ENCODE measurements at places on chromosomes 2 and 18. TPM values are rescaled to one million over a fixed set of nuclear protein-coding genes. Genes with fewer than 3 reads are reported as not detected.

GRCh38 chr2:21265752-21266151 is 142.0 kb downstream of the TDRD15 start:
- no peak overlapping the region for H3K4me3 ChIP-seq
- no peak overlapping the region for H3K27ac ChIP-seq
- no peaks in the 10 kb centered on the region for H3K27me3 ChIP-seq
- DNase-seq, result no peak
- H3K36me3 ChIP-seq, result no peaks in the 10 kb centered on the region

GRCh38 chr18:57057890-57058289 is 89.0 kb upstream of the BOD1L2 start:
- no peaks in the 10 kb centered on the region for H3K27me3 ChIP-seq
- DNase-seq, result no peak
- no peaks in the 10 kb centered on the region for H3K36me3 ChIP-seq

- no peaks in the 10 kb centered on the region for H3K27me3 ChIP-seq
- H3K27ac ChIP-seq, result peak overlapping the region; percentile 47
- H3K36me3 ChIP-seq, result no peaks in the 10 kb centered on the region
- DNase-seq, result peak; percentile 73
These were observed 2.3 kb upstream of the ALKAL2 start for GRCh38 chr2:290090-290722.

GRCh38 chr2:171167352-171167997 is 6.8 kb upstream of the TLK1 start:
- H3K36me3 ChIP-seq, result no peaks in the 10 kb centered on the region
- DNase-seq, result no peak
- H3K27me3 ChIP-seq, result no peaks in the 10 kb centered on the region
- no peak overlapping the region for H3K4me3 ChIP-seq
- no peak overlapping the region for H3K27ac ChIP-seq

- no peaks in the 10 kb centered on the region for H3K36me3 ChIP-seq
- peaks cover 13% of the 10 kb centered on the region for H3K4me1 ChIP-seq
- no peaks in the 10 kb centered on the region for H3K27me3 ChIP-seq
- no peak overlapping the region for H3K4me3 ChIP-seq
- no peak overlapping the region for H3K27ac ChIP-seq
These were observed 2.9 kb upstream of the COQ10B start for GRCh38 chr2:197450465-197450864.

DNA sequence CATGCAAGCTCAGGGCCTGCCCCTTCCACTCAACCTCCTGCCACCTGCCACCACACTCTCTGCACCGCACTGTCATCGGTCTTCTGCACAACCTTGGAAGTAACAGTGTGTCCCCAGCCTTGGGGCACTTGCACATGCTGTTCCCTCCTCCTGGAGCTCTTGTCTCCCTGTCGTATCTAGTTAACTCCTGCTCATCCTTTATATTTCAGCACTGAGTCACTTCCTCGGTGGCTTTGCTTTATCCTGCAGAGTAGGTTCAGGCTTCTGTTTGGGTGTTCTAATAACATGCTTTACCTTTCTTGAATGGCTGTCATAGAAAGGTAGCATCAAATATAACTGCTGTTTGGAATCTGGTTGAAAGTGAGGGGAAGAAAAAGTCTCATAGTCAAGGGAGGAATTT is 25.3 kb downstream of the PAX8 start:
- no peaks in the 10 kb centered on the region for H3K36me3 ChIP-seq
- no peaks in the 10 kb centered on the region for H3K27me3 ChIP-seq
- DNase-seq, result no peak
- no peak overlapping the region for H3K4me3 ChIP-seq
- peaks cover 17% of the 10 kb centered on the region for H3K4me1 ChIP-seq

The ANKRD30B gene
- not detected for total RNA-seq

The DUSP2 gene
- 21.0 TPM for total RNA-seq

GRCh38 chr2:64914735-64915509 is 74.3 kb upstream of the SLC1A4 start:
- DNase-seq, result no peak
- H3K27ac ChIP-seq, result no peak overlapping the region
- no peaks in the 10 kb centered on the region for H3K4me1 ChIP-seq
- H3K36me3 ChIP-seq, result no peaks in the 10 kb centered on the region
- no peaks in the 10 kb centered on the region for H3K27me3 ChIP-seq

DNA sequence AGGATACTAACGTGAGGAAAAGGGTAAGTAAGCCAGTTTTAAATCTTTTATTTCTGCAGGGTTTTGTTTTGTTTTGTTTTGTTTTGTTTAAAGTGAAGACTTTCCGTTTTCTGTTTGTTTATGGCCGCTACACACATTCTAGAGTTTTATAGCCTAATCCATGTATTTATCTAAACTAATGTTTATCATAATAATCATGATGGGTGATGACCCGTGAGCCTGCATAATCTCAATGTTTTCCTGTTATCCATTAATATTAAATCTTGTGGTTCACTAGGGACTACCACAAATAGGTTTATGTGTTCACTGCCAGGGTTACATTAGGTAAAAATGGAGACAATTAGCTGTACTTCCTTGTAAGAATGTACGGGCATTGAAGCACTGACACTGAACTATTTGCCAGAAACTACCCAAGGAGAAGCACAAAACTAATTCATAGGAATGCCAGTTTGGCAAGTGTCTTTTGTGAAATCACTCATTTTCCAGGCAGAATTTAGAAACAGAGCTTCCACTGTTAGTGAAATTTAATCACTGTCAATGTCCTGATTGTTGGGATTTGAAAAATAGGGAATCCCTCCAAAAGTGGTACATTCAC is 574.8 kb downstream of the LRP1B start:
- no peaks in the 10 kb centered on the region for H3K4me1 ChIP-seq
- DNase-seq, result no peak
- H3K4me3 ChIP-seq, result no peak overlapping the region
- H3K27ac ChIP-seq, result no peak overlapping the region
- H3K36me3 ChIP-seq, result no peaks in the 10 kb centered on the region

GRCh38 chr2:15641530-15641982 is 49.9 kb downstream of the DDX1 start:
- H3K4me1 ChIP-seq, result peaks cover 8% of the 10 kb centered on the region
- H3K27me3 ChIP-seq, result no peaks in the 10 kb centered on the region
- no peak overlapping the region for H3K4me3 ChIP-seq

The HOXD4 gene
- not detected for total RNA-seq

GRCh38 chr2:178917555-178917954 is 110.3 kb upstream of the TTN start:
- no peak overlapping the region for H3K4me3 ChIP-seq
- H3K4me1 ChIP-seq, result peaks cover 6% of the 10 kb centered on the region

- peaks cover 3% of the 10 kb centered on the region for H3K4me1 ChIP-seq
- no peaks in the 10 kb centered on the region for H3K36me3 ChIP-seq
- DNase-seq, result peak; percentile 19
- H3K4me3 ChIP-seq, result no peak overlapping the region
- no peaks in the 10 kb centered on the region for H3K27me3 ChIP-seq
- no peak overlapping the region for H3K27ac ChIP-seq
These were observed 5.8 kb upstream of the PRELID3A start for GRCh38 chr18:12401881-12402280.

The GALNT5 gene
- total RNA-seq, result 23.0 TPM

The CERKL gene
- total RNA-seq, result 1.9 TPM

GRCh38 chr2:200484934-200485333 is 24.9 kb downstream of the KCTD18 start:
- H3K27me3 ChIP-seq, result no peaks in the 10 kb centered on the region
- no peak overlapping the region for H3K27ac ChIP-seq
- H3K36me3 ChIP-seq, result peaks cover 7% of the 10 kb centered on the region
- no peak for DNase-seq

DNA sequence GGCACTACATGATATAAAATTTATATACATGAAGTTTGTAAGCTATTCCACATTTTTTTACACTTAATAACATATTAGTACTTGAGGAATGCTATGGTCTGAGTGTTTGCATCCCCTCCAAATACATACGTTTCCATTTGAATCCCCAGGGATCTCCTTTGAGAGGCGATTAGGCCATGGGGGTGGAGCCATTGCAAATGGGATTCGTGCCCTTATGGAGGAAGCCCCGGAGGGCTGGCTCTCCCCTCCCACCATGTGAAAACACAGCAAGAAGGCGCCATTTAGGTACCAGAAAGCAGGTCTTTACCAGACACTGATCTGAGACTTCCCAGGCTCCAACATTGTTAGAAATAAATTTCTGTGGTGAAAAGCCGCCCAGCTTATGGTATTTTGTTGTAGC is 20.8 kb upstream of the MBP start:
- no peaks in the 10 kb centered on the region for H3K36me3 ChIP-seq
- H3K4me3 ChIP-seq, result no peak overlapping the region
- DNase-seq, result no peak
- H3K27me3 ChIP-seq, result no peaks in the 10 kb centered on the region
- H3K4me1 ChIP-seq, result no peaks in the 10 kb centered on the region

DNA sequence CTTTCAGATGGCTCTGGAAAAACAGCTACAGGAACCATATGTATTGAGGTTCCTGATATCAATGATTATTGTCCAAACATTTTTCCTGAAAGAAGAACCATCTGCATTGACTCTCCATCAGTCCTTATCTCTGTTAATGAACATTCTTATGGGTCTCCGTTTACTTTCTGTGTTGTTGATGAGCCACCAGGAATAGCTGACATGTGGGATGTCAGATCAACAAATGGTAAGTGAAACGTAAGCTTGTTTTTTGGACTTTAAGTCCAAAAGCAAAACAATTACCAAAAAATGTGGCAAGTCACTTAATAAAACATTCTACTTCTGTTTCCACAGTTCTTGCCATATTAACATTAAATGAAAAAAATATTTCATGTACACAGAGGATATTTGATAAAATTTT is 26.8 kb downstream of the DSG4 start:
- DNase-seq, result no peak
- H3K4me1 ChIP-seq, result no peaks in the 10 kb centered on the region
- H3K4me3 ChIP-seq, result no peak overlapping the region
- H3K27ac ChIP-seq, result no peak overlapping the region
- H3K36me3 ChIP-seq, result no peaks in the 10 kb centered on the region

DNA sequence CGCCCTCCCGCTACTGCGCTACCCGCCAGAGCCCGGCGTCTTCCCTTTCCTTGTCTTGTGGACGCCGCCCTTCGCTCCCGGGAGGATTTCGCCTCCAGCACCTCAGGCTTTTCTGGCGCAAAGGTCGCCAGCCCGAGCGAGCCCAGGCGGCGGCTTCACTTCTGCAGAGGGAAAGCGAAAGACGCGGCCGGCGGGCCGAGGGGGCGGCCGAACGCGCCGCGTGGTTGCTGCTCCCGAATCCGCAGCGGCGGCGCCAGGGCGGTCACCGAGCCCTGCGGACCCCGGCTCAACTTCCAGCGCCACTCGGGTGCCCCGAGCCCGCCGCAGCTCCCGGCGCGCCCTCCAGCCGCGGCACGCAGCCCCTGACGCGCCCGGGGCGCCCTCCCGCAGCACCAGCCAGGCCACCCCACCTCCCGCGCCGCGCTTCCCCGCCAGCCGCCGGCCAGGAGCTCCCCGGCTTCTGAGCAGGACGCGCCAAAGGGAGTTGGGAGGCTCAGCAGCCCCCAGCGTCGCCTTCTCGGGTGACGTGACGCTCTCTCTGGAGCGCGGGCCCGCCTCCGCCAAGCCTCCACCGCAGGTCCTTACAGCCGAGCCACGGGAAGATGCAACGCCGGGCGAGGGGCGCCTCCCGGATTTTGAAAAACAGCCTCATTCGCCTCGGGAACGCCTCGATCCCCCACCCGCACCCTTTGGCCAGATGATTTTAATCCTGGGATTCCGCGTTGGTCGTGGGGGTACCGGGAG is 84.9 kb upstream of the EPB41L3 start:
- peak overlapping the region; percentile 61 for H3K4me3 ChIP-seq
- DNase-seq, result peak; percentile 34
- peaks cover 12% of the 10 kb centered on the region for H3K4me1 ChIP-seq

GRCh38 chr2:15595936-15596335 is 4.3 kb downstream of the DDX1 start:
- no peak for DNase-seq
- peaks cover 27% of the 10 kb centered on the region for H3K36me3 ChIP-seq
- no peak overlapping the region for H3K4me3 ChIP-seq
- H3K27me3 ChIP-seq, result no peaks in the 10 kb centered on the region
- H3K4me1 ChIP-seq, result peaks cover 24% of the 10 kb centered on the region
- H3K27ac ChIP-seq, result no peak overlapping the region

DNA sequence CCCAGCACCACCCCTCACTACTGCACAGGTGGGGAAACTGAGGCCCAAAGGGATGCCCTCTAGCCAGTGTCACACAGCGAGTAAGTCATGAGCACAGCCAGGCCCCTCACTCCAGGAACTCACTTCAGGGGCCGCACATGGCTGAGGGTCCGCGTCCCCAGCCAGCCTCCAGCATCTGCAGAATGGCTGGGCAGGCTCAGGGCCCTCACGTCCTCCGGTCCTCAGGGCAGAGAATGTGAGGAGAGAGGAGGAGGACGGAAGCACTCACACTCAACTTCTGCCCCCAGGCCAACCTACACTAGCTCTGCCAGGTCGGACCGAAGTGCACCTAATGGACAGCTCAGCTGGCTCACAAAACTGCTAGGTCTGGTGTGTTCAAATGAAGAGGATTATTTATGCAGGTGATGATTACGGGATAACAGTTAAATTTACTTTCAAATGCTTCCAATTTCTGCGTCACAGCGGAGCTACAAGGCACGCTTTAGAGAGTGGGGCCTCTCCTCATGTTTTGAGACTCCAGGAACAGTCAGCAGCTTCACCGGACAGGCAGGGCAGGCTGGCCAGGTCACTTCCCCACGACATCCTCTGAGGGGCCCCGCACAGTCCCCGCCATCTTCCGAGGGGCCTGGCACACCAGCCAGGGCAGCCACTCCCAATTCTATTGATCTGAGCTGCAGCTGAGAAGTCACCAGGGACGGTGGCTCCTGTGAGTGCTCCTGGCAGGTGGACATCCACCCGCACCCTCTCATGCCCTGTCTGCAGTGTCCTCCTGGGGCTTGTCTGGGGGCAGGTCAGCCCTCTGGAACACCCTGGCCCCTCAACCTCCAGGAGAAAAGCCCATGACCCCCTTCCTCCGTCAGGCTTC is 26.5 kb downstream of the KIF1A start:
- H3K27me3 ChIP-seq, result no peaks in the 10 kb centered on the region
- DNase-seq, result no peak
- H3K36me3 ChIP-seq, result no peaks in the 10 kb centered on the region
- no peaks in the 10 kb centered on the region for H3K4me1 ChIP-seq
- H3K4me3 ChIP-seq, result no peak overlapping the region
- H3K27ac ChIP-seq, result no peak overlapping the region

The TXNDC2 gene
- total RNA-seq, result not detected

GRCh38 chr18:3493501-3494244 is 43.7 kb downstream of the TGIF1 start:
- no peaks in the 10 kb centered on the region for H3K27me3 ChIP-seq
- DNase-seq, result no peak
- H3K36me3 ChIP-seq, result no peaks in the 10 kb centered on the region
- H3K4me1 ChIP-seq, result no peaks in the 10 kb centered on the region
- no peak overlapping the region for H3K4me3 ChIP-seq

DNA sequence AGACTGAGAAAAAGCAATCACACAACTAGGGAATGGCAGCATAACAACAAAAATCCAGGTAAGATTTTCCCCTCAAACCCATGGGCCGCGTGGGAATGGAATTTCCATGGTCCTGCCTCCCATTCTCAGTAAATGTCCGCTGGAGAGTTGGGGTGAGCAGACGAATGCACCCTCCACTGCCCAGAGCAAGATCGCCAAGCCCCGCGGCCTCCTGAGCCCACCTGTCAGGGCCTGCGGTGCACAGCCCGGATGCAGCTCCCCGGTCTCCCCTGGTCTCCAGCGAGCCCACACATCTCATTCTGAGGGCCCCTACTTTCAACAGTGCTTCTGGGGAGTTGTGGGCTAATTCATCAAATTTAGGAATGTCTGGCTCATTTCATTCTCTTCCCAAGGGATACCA is 327.4 kb upstream of the HS6ST1 start:
- H3K27ac ChIP-seq, result no peak overlapping the region
- no peaks in the 10 kb centered on the region for H3K27me3 ChIP-seq
- H3K4me3 ChIP-seq, result no peak overlapping the region
- DNase-seq, result peak; percentile 49

The TUBA4B gene
- 8.9 TPM for total RNA-seq
